ENCODE measurements at places on chromosomes 1 and 21.
A peak's percentile ranks its signal among the peaks of the same experiment; 100 is the strongest.

DNA sequence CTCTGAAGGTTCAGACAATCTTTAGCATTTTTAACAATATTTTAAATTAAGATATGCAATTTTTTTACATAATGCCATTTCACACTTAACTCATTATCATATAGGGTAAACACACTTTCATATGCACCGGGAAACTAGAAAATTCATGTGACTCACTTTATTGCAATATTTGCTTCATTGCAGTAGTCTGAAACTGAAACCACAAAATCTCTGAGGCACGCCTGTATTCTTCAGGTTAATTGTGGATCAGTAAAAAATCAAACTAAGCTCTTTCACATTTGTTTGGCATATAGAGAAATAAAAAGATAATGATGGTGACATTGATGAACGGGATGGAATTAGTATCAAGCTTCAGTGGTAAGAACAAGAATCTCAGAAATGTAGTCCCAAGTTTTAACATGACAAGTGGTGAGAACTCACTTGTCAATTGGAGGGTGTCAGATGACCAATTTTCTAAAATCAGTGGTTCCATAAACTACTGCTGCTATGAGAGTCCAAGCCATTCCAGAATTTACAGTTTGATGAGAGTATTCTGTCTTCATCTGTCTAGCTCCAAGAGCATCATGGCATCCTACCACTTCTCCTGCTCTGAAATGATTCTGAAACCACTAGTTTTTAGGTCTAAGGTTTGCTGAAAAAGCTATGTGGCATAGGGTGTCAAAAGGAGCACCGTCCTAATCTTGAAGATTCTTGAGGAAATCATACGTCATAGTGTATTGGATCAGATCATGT lies 281.0 kb downstream of the PTPRC start:
- DNase-seq: no peak

- no peak for DNase-seq
These were observed 1.3 kb upstream of the CTRC start for GRCh38 chr1:15436881-15437442.

DNA sequence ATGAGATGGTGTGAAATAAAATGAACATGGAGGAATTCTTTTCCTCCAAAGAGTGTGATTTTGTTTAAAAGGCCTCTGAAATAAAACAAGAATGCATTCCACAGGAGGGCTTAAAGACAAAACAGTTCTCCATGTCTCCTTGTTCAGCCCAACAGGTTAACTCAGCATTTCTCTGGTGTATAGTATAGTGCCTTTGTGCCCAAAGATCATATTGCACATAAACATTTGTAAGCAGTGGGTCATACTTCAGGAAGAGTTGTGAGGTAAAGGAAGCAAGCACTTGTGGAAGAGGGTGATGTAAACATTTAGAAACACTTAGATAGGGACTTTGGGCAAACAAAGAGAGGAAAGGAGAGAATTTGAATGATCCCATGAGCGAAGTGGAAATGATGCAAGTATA lies 433.9 kb downstream of the SIPA1L2 start:
- no peak for DNase-seq

DNA sequence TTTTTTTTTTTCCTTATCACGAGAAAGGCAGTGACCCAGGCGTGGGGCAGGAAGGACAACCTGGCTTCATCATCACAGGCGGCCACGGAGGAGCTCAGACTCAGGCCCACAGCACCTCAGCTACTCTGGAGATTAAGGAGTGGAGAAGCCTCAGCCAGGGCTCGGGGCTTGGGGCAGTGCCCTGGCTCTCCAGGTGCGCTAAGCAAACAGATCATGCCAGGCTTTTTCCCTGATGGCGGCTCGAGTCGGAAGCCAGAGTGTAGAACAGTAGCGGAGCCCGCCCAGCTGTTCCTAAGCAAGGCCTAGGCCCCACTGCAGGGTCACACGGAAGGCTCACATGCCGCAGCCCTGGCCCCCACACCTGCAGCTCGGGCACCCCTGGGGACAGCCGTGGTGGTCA lies 70.7 kb downstream of the AGPAT3 start:
- DNase-seq: no peak

DNA sequence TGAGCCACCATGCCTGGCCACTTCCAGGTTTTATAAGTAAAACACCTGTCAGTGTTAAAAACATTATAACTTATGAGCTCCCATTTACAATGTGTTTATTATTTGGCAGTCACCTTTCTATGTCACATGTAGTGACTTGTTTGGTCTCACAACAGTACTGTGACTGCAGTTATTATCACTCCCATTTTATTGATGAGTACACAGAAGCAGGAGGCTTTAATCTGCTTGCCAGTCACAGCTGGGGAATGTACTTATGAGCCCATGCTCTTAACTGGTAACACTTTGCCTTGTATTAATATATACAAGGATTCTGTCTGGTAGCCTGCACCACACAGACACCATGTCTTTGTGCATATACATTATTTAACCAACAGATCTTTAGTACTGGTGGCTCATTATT lies 31.1 kb upstream of the BACH1 start:
- no peak for DNase-seq

- no peak for DNase-seq
These were observed 87.9 kb downstream of the PRDM16 start for GRCh38 chr1:3156936-3157335.

- peak; percentile 50 for DNase-seq
These were observed 31.0 kb upstream of the CD1D start for GRCh38 chr1:158149577-158150269.

DNA sequence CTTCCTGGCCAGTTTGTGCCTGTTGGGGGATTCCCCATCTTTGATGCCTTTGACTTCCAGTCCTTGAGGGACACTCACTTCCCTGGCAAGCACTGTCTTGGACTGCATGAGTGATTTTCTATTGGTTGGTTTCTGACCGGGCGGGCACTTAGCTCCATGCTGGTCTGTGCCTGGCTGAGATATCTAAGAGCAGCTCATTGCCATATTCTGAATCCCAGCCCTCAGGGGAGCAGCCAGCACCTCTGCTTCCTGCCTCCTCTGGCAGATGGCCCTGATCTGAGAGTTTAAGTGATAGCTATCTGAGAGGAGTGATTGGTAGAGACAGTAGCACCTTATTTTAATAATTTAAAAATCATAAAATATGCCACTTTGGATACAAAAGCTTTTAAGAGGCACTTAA lies 52.5 kb downstream of the DISC1 start:
- no peak for DNase-seq

DNA sequence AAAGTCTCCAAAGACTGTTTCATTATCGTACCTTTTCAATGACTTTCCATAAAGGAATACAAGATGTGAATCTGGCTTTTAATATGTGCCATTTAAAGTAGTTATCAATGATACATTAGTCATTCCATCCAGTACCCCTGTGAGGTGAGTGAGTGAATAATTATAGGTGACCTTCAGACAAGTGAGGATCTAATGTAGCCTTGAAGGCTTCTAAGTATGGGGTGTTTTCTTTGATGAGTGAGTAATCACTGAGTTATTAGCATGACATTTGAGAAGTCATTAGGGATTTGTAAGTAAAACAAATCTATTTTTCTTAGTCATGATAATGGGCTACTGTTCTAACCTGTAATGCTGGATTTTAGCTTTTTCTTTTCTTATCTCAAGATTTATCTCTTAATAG lies 831.4 kb downstream of the ADGRL2 start:
- no peak for DNase-seq

DNA sequence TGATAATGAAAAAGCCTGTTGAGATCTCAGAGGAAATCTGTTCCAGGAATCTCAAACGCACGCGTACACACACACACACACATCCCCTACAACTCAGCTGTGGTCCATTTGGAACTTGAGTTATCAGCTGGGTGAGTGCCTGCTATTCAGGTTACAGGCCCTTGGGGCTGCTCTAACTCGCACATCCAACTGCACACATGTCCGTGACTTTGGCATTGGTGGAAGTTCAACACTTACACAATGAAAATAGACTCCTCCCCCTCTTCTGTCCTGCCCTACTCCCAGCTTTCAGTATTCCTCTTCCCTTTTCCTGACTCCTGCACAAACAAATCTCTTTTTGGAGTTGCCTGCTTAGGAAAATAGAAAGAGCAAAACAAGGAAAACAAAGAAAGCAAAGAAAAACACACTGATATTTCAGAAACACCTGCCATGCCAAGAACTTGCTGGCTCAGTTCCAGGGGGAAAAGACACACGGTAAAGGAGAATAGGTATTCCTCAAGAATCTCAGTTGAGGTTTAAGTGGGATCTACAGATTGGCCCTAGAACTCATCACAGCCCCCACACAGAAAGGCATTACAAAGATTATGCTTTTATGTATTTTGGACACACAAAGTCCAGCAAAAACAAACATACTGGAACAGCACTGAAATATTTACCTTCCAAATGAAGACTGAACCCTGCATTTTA lies 140.9 kb downstream of the TGFBR3 start:
- DNase-seq: no peak

GRCh38 chr1:206969090-206969489 lies 1.2 kb downstream of the FCAMR start:
- no peak for DNase-seq

GRCh38 chr1:14757286-14757625 lies 158.8 kb downstream of the KAZN start:
- DNase-seq: no peak

DNA sequence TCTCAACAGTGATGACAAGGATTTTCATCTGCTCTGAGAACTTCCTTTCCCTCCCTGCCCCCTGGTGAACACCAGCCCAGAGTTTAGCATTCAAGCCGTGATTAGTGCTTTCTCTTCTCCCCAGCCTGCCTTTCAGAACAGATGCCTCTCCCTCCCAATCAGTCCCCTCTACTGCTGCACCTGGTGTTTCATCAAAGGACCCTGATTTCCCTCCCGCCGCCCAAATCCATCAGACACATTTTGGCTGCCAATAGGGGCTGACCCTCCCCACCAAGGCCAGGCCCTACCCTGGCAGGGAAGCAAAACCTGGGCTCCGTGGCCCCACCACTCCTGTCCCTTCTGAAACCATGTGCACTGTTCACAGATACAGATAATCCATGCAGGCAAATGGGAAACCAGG lies 34.0 kb upstream of the KLHDC7A start:
- DNase-seq: no peak

DNA sequence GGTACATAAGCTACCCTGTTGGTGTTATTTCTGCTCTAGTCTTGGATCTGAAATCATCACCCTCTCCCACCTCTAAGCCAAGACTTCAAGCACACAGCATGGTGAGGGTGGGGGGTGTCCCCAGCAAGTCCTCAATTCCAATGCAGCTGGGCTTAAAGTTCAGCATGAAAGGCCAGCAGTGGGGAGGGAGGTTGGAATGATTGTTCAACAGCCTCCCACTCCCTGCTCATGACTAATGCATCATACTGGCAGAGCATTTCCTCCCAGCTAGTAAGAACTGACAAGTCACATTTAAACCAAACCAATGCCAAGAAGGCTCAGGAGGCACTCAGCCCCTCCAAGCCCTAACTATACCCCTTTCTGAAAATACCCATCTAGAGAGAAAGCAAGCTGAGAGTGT lies 50.1 kb downstream of the TIAM1 start:
- DNase-seq: no peak

GRCh38 chr1:61301824-61302657 lies 219.7 kb downstream of the NFIA start:
- DNase-seq: no peak

DNA sequence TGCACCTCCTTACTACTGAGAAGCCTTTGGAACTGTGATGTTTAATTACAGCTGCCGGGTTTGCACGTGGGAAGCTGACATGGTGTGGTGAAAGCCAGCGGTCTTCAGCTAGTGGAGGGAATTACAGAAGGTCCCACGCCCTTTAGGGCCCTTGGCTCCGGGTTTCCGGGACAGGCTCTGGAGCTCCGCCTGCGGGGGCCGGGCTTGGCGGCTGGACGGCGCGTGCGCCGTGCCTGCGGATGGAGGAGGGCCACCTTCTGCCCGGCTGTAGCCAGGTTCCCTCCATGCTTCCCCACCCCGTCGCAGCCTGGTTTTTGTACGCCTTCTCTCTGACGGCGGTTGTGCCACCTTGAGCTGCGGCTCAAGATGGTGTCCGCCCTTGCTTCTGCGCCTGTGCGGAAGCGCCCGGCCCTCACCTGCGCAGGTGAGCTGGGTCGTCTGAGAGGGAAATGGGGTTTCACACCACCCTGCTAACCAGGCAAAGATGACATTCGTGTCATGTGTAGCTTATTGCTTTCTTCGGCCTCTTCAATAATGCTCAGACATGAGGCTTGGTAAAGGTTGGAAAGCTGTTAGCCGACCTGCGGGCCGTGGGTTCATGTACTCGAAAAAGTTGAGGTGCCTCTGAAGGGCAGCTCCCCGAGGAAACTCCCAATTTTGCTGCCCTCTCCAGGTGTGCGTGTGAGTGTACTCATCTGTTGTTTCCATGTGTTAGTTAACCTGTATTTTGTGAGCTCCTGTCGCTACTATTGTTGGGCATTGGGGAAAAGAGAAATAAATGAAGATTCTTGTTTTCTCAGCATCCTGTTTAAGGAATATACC lies 36.6 kb upstream of the OPRD1 start:
- DNase-seq: no peak

Measured in GM12864 (cell line).